ENCODE measurements at places on chromosomes 3 and 15.

DNA sequence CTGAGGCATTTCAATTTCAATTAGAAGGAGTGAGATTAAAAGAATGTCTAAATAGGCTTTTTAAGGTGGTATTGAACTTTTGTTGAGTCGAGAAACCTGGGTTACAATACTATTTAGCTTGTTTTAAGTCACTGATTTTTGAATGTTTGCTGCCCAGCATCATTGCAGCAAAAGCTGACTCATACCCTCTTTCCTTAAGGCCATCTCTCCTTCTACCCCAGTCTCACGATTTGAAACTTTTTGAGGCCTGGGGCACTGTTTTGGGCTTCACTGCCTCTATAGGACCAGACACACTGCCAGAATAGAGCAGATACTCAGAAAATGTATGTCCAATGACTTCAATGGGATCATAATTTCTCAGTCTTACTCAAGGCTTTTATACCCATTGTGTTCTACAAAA lies 319.6 kb upstream of the TGFBR2 start:
- DNase-seq = no peak

- no peak for DNase-seq
Measured at GRCh38 chr3:66839508-66839907, 158.6 kb upstream of the KBTBD8 start.

DNA sequence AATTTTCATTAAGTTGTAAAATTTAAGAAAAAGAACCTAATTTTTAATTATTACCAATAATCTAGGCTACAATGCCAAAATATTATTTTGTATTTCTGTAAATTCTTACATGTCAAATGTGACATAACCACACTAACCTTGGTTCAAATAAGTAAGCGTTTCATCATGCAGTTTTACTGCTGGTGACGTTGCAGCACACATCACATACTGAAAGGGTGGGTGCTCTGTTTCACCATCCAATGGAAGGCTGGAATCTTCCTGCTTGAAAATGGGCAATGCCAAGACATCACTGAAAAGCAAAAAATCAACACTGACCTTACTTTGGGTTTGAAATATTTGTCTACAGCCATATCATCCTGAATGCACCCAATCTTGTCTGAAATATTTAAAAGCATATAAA lies 14.8 kb downstream of the UBP1 start:
- no peak for DNase-seq

DNA sequence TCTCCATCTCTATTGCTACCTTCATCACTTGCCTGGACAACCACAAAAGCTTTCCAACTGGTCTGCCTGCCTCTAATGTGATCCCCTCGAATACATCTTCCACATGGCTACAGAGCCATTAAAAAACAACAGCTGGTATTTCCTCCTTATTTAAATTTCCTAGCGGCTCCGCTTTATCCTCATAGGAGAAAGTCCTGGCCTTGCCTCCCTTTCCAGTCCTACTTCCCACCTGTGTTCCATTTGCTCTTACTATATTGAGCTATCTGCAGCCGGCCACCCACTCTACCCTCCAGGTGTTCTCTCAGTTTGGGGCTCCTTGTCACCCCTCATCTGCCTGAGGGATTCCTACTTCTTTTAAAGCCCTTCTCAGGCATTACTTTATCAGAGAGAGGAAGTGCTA lies 49.7 kb upstream of the TSPAN3 start:
- no peak for DNase-seq

DNA sequence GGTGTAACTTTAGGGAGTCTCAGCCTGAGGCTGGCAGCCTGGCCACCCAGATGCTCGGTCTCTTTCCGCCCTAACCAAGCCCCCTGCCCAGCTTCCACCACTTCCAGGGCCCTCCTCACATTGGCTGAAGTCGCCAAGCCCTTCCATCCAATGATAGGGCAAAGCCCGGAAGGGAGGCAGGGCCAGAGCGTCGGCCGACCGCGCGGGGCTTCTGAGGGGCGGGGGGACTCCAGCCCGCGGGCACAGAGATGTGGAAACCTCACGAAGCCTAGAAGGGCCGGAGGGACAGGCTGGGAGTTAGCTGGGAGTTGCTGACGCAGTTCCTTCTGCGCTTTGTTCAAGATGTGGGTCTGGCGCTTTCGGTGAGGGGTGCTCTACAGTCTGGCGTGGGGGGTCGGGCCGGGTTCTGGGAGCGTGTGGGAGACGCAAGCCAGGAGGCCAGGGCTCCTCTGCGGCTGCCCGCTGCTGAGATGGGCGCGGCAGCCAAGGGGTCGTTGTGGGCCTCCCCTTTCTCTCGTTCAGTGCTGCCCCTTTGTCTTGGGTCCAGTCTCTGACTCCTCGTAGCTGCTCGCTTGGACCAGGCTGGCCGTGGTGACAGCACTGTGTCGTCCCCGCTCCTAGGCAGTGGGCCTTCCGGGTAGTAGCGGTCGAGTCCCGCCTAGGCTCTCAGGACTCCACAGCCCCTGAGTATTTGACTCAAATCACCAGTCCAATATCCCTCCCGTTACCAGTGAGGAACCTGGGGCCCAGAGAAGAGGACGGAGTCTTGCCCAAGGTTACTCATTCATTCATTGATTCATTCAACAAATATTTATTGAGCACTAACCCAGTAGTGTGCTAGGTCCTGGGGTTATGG lies at the start of gene ZNF660:
ZNF660 (plus strand) TSS at position 319 of the 856 bp plus-strand sequence. CDS start 9,230 bp downstream, outside the sequence.
- DNase-seq = peak; percentile 67

DNA sequence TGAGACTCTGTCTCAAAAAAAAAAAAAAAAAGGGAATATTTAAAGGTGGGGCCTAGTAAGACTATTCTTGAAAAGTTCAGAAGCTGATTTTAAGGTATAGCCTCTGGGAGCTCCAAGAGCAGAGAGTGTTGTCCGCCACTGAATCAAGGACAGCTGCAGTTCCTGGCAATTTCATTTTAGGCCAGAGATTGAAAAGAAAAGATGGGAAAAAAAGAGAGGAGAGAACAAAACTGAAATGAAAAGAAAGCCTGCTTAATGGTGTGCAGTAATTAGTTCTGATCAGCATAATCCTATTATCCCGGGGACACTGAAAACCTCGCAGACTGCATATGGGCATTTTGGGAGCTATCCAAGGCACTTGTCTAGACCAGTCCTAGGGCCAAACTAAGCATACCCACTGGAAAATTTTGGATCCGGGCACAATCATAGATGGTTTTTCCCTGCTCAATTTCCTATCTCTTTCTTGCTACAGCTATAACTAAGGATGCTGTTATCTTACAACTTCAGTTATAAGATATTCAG lies 43.2 kb downstream of the EHHADH start:
- DNase-seq = no peak

DNA sequence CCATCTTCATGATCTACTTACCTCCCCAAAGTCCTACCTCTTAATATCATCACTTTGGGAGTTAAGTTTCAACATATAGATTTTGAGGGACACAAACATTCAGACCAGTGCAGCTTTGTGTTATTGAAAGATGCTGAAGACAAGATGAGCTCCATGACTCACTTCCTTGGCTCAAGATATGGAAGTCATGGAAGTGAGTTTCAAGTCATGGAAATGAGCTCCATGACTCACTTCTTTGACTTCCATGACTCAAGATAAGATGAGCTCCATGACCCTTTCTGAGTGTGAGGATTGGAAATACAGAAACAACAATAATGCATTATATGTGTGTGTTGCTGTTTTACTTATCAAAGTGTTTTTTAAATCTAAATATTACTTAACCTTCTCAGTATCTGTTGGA lies 170.2 kb upstream of the TPRG1 start:
- DNase-seq = no peak

DNA sequence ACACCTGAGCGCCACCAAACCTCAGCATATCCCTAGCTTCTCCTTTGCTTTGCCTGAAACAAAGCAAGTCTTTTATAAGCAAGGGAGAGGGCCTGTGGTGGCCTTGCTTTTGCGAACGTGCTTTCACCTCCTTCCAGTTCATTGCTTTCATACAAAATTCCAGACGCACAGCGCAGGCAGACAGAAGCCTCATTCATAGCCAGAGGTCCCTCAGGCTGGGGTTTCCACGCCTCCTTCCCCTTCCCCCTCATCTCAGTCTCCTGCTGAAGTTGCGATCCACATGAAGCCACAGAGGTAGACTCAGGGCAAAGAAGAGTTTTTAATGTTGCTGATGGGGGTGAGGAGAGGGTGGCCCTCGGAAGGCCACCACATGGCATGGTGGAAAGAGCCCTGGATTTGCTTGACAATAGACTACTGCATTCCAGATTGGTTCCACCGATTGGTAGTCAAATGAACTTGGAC lies 59.4 kb upstream of the FLNB start:
- no peak for DNase-seq

- DNase-seq = no peak
Measured at GRCh38 chr3:134597390-134597970, 53.3 kb downstream of the KY start.

DNA sequence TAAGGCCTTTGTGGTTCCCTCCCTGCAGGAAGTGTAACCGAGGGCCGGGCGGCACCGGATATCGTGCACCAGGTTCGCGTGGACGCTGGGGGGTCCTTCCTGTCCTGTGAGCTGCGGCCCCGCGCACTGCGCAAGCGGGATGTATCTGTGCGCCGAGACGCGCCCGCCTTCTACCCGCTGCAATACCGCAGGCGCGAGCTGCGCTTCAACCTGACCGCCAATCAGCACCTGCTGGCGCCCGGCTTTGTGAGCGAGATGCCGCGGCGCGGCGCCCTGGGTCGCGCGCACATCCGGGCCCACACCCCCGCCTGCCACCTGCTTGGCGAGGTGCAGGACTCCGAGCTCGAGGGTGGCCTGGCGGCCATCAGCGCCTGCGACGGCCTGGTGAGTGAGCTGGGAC lies 35.9 kb downstream of the SAXO2 start:
- DNase-seq = no peak

DNA sequence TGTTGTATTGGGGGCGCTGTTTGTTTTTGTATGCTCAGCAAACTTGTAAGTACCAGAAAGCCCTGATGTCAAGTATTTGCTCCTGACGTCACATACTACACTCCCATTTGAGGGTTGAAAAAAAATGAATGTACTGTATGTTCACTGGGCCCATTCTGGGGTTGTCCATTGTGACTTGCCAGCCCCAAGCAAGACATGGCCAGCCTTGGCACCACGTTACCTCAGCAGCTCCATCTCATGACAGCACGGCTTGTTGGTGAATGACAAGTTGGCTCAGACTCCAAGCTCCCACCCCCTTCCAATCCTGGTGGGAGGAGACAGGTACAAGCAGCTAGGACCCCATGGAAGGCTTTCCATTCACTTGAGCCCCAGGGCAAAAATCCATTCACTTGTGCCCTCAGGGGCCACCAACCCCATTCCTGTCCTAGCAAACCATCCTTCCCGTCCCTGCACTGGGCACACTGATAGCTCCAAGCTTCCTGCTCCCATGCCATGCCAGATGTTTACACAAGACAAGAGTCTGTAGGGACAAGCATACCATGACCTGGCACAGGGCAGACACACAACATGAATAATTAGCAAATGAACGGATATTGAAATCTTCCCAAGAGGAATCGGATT lies 1.6 kb downstream of the PHGR1 start:
- DNase-seq = no peak

All from GM13976 (cell line).